Right hindlimb (tissue), 1 donor: ENCODE measurements at places on chromosomes 7 and 10.

GRCh38 chr10:94174838-94175237, 181.1 kb downstream of the PLCE1 start:
- DNase-seq, result no peak

- no peak for DNase-seq
Measured at GRCh38 chr10:78000956-78001472, 28.3 kb downstream of the POLR3A start.

DNA sequence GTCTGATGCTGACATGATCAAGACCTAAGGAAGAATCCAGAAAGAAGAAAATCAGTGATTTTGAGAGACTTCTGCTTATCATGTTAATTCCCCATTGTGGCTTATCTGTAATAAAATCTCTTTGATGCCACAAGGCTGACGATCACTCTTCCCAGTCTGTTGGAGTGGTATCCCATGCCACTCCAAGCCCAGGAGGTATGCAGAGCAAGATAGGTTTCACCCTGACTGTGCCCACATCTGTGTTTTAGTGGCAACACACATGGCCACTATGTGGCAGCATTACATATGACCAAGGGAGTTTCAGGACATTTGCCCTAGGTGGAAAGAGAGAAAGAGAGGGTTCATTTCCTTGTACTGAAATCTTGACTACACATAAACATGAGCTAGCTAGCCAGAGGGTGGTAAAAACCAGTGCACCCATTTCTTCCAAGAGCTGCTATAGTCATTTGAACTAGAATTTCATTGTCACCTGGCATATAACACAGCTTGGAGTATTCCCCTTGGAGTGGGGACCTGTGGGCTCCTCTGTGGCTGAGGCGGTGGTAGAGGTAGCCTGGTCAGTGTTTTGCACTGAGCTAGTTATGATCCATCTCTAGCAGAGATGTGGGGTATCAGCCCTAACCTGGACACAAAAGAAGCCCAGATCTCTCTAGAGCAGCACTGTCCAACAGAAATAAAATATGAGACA, 20.8 kb downstream of the LAMB4 start:
- DNase-seq, result no peak

- DNase-seq, result no peak
Measured at GRCh38 chr7:136275794-136276193, 298.6 kb upstream of the MTPN start.

- peak; percentile 83 for DNase-seq
Measured at GRCh38 chr7:99379043-99379577, 4.6 kb downstream of the ARPC1B start.

GRCh38 chr7:18305866-18306265, 189.7 kb upstream of the HDAC9 start:
- DNase-seq, result no peak

GRCh38 chr7:38367301-38367890, 94.0 kb upstream of the TARP start:
- DNase-seq, result no peak

- no peak for DNase-seq
Measured at GRCh38 chr10:77911535-77912123, 14.9 kb downstream of the DLG5 start.

DNA sequence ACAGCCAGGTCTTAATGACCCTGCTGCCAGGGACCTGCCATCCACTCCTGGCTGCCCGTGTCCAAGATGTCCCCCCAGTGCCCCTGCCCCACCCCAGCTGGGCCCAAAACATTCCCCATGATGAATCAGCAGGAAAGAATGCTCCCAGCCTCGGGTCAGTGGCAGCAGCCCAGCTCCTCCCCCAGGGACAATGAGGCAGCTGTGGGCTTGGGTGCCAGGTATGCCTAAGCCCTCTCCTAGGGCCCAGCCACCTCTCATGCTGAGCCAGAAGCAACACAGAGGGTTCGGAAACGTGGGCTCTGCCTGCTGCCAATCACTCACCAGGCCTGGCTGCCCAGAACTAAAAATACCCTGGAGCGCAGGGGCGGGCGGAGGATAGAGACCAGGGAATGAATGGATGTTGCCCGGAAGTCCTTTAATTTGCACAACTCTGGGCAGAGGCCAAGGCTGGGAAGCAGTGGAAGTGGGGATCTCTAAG, 1.5 kb upstream of the LOXL4 start:
- DNase-seq, result peak; percentile 79

DNA sequence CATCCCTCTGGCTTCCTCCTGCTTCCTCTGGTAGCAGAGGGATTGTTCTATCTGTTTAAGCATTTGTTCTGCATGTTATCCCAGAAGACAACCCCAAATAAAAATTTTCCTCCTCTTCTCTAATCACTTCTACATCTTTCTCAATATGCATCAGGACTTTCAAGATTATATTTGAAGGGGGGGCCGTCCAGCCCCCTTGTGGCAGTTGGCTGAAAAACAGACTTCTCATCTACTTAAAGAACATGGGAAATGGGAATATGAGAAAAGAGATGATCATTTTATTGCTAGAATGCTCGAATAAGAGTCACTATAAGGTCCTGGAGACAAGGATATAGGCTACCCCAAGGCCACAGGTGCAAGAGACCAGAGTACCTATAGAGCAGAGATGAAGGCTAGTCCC, 466.0 kb downstream of the REEP3 start:
- no peak for DNase-seq

GRCh38 chr7:106062006-106062405, 50.1 kb downstream of the SYPL1 start:
- no peak for DNase-seq

- no peak for DNase-seq
Measured at GRCh38 chr10:122190176-122190943, 80.7 kb upstream of the BTBD16 start.

DNA sequence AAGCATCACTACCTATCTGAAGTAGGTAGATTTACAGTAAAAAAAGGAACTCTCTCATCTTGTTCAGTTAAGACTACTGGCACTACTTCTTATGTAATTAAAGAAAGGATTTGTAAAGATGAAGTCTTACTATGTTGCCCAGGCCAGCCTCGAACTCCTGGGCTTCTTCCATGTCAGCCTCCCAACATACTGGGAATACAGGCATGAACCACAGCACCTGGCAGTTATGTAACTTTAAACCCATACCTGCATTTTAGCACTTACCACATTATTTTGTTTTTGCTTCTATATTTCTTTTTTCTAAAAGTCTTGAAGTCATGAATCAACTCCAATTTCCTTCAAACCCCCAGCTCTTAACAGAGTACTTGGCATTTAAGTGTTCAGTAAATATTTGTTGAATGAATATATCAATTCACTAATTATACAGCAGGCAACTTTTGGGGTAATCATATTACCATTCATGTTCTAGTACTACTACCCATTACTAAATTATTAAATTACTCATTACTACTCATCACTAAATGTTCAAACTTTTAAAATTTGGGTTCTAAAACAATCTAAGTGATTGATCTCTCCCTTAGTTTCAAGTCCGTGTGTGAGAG, 31.6 kb upstream of the CCDC71L start:
- DNase-seq, result no peak

GRCh38 chr10:8298896-8299570, 244.5 kb downstream of the GATA3 start:
- no peak for DNase-seq

DNA sequence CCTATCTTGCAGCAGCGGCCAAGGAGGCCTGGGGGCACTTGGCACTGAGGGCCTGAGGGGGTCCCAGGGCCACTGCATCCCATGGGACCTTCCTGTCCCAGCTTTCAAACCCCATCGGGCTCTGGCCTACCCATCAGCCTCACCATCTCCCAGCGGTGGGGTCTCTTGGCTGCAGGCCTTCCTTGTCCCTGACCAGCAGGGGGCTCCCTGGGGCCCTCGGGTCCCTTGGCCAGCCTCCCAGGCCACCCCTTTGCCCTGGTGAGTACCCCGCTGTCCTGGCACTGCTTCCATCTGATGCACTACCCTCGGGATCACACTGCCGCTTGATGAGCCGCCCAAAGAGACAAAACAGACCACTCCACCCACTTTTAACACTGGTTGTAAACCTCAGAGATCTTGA, 43.5 kb downstream of the YKT6 start:
- no peak for DNase-seq

- no peak for DNase-seq
Measured at GRCh38 chr7:13057462-13058200, 370.2 kb downstream of the ARL4A start.

GRCh38 chr7:47581438-47581803, 490 bp downstream of the TNS3 start:
- DNase-seq, result no peak

DNA sequence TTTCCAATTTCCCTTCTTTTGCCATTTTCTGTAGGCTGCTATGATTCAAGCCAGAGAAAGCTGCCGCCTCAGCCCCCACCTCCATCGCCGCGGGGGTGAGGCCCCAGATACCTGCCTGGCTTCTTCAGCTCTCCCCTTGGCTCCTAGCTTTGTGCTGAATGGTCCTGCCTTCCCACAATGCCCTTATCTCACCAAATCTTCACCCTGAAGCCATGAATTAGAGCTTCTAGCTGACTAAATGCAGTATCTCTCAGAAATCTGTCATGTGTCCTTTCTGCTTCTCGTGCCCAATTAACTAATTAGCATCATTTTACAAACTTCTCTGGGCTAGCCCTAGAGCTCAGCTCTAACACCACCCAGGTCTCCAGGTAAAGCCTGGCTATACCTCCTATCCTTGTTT, 32.2 kb upstream of the GPNMB start:
- DNase-seq, result no peak

DNA sequence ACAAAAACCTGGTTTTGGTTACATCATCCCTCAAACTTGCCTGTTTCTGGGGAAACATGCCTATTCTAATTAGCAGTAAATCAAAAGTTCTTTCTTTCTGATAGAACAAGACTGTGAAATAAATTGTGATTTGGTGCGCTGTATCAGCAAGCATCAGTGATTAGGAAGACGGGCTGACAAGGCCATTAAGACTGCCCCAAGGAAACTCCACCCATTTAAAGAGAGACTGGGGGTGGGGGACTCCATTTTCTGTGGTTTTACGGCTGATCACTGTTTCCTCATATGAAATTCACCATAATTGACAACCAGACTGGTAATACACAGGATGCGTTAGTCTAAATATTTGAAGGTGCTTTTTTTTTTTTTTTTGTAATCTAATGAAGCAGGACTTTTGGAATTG, 68.7 kb downstream of the MBL2 start:
- no peak for DNase-seq

- no peak for DNase-seq
Measured at GRCh38 chr7:35263396-35263795, 9.5 kb upstream of the TBX20 start.

DNA sequence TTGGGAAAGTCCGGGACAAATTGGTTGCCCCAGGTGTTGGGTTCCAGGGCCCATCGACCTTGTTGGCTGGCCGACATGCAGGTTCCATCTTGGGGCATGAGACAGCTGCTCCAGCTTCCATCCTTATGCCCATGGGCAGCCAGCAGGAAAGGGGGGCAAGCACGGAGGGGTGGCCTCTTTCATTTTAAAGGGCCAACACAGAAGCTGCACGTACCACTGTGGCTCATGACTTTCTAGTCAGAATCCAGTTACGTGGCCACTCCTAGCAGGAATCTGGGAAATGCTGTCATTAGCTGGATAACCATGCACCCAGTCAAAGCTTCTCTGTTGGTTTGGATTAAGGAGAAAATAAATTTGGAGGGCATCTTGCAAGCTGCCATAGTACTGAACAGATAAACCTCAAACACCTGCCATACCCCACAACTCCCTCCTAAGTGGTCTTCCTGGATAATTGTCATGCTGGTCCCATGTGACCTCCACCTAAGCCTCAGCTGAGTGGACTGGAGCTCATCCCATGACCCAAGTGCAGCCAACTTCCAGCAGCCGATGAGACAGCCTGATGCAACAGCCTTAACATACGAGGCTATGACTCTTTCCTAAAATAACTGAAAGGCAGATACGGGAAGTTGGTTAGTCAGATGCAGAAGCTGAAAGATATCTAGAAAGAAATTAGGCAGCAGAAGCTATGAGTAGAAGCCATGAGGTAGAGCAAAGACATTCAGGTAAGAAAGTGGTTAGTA, 21.4 kb upstream of the GSDME start:
- no peak for DNase-seq

- DNase-seq, result peak; percentile 92
Measured at GRCh38 chr10:32417911-32418547, 27.9 kb upstream of the CCDC7 start.

DNA sequence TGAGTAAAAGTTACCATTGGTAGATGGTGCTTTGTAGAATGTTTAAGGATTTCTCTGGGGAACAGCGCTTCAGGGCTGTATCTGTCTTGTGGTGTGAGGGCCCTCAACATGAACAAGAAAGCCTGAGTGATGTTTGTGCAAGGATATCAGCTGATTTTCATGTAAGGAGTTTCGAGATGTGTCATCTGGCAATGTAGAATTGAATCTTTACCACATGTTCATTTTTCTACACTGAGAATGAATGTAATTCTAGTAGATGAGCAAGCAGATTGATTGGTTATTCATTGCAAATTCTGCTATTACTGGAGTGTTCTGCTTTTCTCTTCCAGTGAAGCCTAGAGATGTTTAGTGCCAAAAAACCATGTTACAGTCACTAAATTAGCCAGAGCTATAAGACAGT, 87.7 kb downstream of the ST7 start:
- DNase-seq, result no peak

- no peak for DNase-seq
Measured at GRCh38 chr7:88276605-88277153, 30.0 kb downstream of the STEAP4 start.

GRCh38 chr7:110224643-110225042, 866.3 kb upstream of the LRRN3 start:
- no peak for DNase-seq

- DNase-seq, result no peak
Measured at GRCh38 chr7:41880107-41880506, 177.2 kb upstream of the INHBA start.

- DNase-seq, result no peak
Measured at GRCh38 chr7:44959433-44959951, 19.3 kb downstream of the MYO1G start.

DNA sequence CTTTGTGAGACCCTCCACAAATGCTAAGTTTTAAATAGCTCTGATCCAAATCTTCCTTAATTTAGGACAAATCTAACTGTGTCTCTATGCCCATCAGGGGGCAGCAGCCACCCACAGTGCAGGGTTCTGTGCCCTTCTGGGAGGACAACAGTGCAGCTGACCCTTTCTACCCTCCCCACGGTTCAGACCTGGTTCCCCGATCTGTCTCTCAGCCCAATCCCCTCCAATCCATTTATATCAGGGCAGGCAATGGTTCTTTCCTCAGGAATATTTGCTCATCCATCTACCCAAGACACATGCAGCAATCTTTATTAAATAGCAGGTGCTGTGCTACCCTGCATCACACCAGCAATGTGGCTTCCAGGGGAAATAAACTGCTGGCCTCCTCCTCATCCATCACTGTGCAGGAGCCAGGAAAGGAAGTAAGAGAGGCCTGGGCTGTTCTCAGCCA, 4.0 kb upstream of the RBM28 start:
- peak; percentile 62 for DNase-seq

- DNase-seq, result no peak
Measured at GRCh38 chr10:132075909-132076577, 10.3 kb downstream of the JAKMIP3 start.

DNA sequence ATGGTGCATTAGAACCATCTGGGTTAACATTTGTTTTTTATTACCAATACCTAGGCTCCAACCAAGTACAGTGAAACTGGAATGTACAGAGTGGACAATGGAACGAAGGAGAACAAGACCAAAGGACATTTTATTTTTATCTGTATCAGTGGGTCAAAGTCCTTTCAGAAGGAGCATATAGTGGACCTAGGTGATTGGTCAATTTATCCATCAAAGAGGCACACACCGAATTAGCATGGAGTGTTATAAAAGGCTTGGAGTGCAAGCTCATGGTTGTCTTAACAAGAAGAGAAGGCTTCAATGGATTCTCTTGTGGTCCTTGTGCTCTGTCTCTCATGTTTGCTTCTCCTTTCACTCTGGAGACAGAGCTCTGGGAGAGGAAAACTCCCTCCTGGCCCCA, at the start of gene CYP2C9:
TSS of gene CYP2C9 (plus strand) at position 276 of the 400 bp plus-strand sequence. CDS start at position 301, 25 bp downstream.
- no peak for DNase-seq

GRCh38 chr7:113368256-113368655, 249.9 kb upstream of the SMIM30 start:
- DNase-seq, result no peak
